Activated CD4-positive, alpha-beta T cell treated with anti-CD3 and anti-CD28 coated beads, Interleukin-2, amount 50 U/mL, for 1 hour (primary cell): ENCODE measurements at places on chromosomes 12 and 14.

- DNase-seq, result no peak
Observed at GRCh38 chr14:39372656-39373055, 59.6 kb downstream of the FBXO33 start.

DNA sequence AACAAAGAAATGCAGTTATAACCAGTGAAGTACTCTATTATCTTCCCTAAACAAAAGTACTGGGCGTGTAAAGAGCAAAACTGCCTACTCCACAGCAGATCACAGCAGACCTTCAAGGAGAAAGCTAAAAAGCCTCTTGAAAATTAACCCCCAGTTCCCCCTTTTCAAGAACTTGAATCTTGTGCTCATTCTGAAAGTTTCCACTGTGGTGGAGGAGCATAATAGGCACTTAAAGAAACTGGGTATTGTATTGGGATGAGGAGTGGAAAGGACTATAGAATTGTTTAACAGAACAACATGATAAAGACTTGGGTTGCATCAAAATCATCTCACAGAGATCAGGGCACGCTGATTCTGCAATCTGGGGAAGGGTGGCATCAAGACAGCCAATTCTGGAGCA is 51.1 kb downstream of the SLC25A47 start:
- no peak for DNase-seq

DNA sequence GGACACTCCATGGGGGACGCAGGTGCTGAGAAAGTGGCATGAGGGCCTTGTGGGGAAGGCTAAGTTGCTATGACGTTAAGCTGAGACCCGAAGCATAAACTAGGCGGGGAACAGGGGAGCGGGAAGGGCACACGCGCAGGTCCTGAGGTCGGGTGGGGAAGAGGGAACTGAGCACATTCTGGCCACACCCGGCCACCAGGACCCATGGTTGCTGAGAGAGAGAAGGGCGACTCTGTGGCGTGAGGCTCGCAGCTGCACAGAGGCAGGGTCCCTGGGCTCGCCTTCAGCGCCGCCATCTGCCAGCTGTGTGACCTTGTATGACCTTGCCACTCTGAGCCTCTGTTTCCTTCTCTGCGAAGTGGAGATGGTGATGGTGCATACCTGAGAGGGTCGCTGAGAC is 182.5 kb downstream of the PHETA1 start:
- DNase-seq, result no peak

DNA sequence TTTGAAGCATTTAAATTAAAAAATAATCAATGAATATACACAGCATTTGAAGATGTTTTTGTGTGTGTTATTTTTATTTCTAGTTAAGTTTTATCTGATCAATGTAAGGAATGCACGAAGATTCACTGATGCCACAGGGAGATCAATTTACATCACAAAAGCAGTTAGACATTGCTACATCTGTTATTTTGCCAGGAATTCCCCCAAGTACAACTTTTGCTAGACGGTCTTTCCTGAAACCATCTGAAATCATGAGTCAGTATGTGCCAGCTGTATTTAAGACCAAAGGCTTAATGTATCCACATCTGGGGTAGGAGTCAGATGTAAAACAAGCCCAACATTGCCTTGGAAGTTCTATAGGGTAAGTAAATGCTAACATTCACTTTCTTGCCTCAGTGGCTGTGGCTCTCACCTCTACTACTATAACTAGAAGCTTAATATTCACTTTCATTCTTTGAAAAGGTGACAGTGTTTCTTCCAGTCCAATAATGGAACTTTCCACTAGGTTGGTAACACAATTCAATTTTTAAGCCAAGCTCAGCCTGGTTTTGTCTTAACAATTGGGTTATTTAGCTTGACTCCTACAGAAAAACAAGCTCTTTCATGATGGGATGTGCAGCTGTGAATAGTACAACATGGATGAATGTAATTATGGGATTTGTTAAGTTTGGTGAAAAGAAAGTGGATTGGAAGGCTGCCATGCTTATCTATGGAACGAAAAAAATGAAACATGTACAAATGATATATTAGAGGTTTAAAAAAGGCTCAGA is 385.4 kb upstream of the TMEM132C start:
- no peak for DNase-seq
